ENCODE measurements at places on chromosomes 12 and 14.

GRCh38 chr12:114406984-114407841, 1.3 kb upstream of the TBX5 start:
- no peak for DNase-seq

GRCh38 chr12:111574797-111575443, 24.2 kb downstream of the ATXN2 start:
- DNase-seq: no peak

DNA sequence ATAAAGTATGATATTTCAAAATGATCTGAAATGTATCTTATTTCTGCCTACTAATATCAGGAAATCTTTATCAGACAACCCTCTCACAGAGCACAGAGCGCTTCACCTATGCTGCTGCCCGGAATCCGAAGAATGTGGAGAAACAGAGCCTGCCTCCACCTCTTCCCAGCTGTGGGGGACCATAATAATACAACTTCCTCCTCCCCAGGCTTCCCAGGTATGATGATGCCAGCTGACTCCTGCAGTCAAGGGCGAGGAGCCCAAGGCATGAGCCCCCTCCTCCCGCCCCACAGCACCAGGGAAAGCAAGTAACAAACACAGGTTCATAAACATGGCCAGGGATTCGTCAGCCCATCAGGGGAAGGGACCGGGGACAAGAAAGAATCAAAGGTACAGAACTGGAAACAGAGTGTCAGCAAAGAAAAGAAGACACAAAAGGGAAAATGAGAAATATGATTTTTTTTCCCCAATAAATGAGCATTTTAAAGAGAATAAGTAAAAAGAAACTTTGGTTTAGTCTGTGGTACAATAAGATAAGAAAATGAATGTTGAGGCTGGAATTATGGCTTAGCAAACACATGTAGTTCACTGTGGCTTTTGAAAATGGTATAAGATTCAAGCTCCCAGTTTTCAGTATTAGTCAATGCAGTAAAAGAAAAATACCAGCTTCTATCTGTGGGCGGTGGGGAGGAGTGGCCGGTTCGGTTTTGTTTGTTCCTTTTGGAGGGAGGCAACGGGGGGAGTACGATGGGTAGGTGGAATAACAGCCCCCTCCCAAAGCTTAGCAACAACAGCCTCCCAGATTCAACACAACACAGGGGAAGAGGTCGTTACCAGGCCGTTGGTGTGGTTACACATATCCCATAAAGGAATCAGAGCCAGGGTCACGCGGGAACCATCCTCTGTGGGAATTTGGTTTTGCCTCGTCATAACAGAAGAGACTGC, 68.3 kb downstream of the SETD3 start:
- DNase-seq: peak; percentile 34

DNA sequence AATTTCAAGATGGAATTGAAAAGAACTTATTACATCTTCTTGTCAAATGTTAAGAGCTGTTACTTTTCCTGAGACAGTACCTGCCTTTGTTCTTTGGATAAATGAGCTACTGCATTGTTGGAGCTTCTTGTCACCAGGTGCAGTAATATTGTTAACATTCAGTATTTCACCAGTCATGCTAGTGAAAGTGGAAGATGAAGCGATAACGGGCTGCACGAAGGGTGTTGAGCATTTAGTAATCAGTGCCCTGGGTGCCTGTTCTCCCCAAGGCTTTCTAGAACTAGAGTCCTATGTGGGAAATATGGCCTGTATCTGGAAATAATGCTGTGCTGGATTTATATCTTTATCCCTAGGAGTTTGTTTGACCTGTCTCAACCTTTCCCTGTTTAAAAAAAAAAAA, 83.2 kb downstream of the PPP2R5C start:
- no peak for DNase-seq

- DNase-seq: no peak
Measured at GRCh38 chr12:111687255-111687654, 1.4 kb downstream of the ACAD10 start.

All from neural progenitor cell (in vitro differentiated cells).